NCI-H1048 (cell line): ENCODE measurements at places on chromosomes 3 and 15.

- DNase-seq = no peak
Observed at GRCh38 chr15:31084176-31084575, 17.3 kb downstream of the TRPM1 start.

DNA sequence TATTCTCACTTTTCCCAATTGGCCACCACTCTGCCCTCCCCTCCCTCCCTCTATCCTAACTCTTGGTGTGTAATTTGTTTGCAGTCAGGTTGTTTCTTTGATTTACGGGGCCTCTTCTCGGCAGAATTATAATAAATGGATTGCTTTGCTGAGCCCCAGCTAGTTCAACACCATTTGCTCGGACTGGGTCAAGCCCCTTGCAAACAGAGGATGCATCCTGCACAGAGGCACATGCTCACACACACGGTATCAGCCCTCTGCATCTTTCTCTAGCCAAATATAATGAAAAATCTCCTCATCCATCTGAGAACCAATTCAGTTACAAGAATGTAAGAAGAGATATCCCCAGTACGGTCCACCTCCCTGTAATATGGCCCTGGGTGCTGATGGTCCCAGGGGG lies 97.7 kb downstream of the EPHB1 start:
- no peak for DNase-seq

DNA sequence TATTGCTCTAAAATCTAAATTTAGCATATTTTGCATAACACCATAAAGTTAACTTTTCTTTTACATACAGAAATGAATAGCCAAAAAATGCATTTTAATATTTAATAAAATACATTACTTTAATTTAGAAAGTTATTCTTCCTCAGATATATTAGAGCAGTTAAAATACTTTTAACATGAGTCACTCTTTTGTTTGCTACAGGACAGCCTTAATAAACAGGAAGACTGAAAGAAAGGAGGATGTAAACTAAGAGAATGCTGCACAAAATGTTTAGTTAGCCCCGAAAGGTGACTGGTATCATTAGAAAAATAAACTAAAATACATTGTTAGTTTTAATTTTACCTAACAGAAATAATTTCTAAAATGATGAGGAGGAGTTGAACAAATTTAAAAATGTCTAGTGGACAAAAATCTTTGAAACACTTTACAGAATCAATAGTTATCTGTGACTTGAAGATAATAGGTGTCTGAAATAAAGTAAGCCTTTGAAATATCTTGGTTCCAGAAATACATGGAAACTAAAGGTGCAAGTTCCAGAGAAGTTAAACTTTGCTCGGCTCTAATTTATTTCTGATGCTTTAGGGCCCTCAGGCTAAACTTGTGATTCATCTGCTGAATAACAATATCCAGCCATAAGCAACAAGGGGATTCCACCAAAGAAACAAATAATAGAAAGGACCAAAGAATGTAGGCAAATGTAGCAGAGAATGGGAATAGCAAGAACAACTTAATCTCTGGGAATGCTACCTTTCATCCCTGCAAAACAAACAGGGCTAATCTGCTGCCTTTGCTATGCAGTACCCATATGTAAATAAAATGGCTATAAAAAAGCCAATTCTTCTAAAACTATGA lies 138.3 kb upstream of the UBP1 start:
- DNase-seq = no peak

- no peak for DNase-seq
Observed at GRCh38 chr3:188439080-188439479, 285.1 kb downstream of the LPP start.

GRCh38 chr3:149765762-149766334 lies 13.6 kb upstream of the COMMD2 start:
- no peak for DNase-seq

GRCh38 chr3:151328298-151328995 lies 902 bp downstream of the P2RY13 start:
- DNase-seq = no peak

GRCh38 chr3:168048414-168049330 lies 47.1 kb downstream of the GOLIM4 start:
- no peak for DNase-seq

- DNase-seq = no peak
Observed at GRCh38 chr15:47614360-47615011, 102.8 kb upstream of the SEMA6D start.

DNA sequence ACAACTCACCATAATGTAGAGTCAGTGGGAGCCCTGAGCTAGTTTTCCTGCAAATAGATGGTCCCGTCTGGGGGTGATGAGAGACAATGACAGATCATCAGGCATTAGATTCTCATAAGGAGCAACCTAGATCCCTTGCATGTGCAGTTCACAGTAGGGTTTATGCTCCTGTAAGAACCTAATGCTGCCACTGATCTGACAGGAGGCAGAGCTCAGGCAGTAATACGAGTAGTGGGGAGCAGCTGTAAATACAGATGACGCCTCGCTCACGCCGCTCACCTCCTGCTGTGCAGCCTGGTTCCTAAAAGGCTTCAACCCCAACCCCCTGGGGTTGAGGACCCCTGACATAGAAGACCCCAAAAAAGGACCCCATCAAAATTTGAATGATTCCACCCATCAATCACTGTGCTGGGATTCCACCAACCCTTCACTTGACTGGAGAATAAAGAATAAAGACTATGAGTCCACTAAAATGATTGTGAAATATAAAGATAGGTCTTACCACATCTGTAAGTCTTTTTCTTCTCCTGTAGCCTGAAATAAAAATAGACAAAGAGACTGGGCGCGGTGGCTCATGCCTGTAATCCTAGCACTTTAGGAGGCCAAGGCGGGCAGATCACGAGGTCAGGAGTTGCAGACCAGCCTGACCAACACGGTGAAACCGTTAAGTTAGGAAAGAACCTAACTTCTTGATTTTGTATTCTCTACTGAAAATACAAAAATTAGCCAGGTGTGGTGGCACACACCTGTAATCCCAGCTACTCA lies 9.9 kb upstream of the UBL7 start:
- no peak for DNase-seq

GRCh38 chr15:67946701-67947100 lies 106.9 kb upstream of the RNU6-1 start:
- no peak for DNase-seq

GRCh38 chr3:23004971-23005370 lies 198.2 kb upstream of the UBE2E2 start:
- DNase-seq = no peak

- no peak for DNase-seq
Observed at GRCh38 chr3:35448681-35449080, 190.6 kb upstream of the ARPP21 start.

- no peak for DNase-seq
Observed at GRCh38 chr15:80183886-80184285, 31.1 kb downstream of the FAH start.

- DNase-seq = no peak
Observed at GRCh38 chr3:108036984-108037741, 53.7 kb downstream of the CD47 start.

DNA sequence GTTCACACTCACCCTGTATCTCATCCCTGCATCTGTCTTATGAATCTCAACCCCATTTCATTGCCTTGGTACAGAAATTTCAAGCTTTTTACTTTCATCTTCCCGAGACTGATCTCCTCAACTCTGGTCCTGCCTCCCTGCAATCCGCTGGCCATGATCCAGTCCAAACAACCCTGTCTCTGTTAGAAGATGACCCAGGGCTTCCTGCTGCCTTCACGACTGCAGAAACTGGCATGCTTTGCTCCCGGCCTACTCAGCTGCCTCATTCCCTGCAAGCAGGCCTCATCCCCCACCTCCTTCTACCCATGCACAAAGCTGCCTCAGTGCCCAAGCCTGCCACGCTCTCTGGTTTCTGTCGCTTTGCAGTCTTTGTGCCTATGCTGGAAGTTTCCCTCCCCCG lies 12.4 kb downstream of the HES1 start:
- no peak for DNase-seq

- DNase-seq = no peak
Observed at GRCh38 chr3:23256741-23257435, 53.8 kb downstream of the UBE2E2 start.

DNA sequence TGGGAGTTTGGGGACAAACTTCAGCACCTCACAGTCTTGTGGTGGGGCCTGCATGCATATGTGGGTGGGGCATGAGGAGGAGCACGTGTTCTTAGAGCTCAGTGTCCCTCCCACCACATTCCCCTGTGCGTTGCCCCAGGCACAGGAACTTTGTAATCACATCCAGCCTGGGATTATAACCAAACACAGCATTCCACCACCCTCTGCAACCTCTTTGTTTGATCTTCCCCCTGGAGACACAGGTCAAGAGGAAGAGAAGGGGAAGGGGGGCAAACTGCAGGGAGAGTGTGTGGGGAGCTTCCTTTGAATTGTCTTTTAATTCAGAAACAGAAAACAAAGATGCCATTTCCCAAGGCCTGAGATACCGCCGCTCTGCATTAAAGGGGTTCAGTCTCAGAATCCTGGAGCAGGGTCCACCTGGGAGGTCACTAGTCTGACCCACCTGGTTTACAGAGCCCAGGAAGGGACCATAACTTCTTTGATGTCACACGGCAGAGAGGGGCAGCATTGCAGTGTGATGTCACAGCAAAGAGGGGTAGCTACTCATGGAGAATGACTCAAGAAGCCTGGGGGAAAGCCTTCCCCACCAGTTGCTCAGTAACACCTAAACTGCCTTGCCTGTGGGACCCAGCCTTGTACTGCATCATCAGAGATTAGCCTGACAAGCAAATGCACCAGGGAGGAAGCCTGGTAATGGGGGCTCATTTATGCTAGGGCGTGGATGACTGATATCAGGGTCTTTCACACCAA lies 106.3 kb upstream of the RNU6-1 start:
- DNase-seq = no peak

DNA sequence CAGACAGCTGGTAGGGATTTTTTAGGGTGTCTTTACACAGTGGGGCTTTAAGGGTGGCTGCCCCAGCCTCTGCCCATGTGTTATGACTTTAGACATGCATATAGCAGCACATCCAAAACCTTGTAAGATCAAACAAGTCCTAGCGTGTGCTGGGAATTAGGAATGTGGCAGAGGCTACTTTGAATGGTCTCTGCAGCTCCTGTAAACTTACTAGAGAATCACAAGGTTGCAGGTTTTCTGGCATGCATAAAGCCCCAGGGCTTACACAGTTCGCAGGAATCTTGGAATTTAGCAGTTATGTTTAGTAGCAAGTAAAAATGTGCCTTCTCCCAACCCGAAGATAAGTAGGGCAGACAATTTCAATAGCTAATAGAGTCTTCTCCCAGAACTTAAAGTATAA lies 46.9 kb upstream of the COL6A6 start:
- DNase-seq = no peak

- no peak for DNase-seq
Observed at GRCh38 chr3:189964623-189965332, 155.9 kb downstream of the P3H2 start.
